ENCODE measurements at places on chromosomes 7 and 10.

GRCh38 chr10:127937915-127938463 lies 31.1 kb downstream of the PTPRE start:
- no peak for DNase-seq

DNA sequence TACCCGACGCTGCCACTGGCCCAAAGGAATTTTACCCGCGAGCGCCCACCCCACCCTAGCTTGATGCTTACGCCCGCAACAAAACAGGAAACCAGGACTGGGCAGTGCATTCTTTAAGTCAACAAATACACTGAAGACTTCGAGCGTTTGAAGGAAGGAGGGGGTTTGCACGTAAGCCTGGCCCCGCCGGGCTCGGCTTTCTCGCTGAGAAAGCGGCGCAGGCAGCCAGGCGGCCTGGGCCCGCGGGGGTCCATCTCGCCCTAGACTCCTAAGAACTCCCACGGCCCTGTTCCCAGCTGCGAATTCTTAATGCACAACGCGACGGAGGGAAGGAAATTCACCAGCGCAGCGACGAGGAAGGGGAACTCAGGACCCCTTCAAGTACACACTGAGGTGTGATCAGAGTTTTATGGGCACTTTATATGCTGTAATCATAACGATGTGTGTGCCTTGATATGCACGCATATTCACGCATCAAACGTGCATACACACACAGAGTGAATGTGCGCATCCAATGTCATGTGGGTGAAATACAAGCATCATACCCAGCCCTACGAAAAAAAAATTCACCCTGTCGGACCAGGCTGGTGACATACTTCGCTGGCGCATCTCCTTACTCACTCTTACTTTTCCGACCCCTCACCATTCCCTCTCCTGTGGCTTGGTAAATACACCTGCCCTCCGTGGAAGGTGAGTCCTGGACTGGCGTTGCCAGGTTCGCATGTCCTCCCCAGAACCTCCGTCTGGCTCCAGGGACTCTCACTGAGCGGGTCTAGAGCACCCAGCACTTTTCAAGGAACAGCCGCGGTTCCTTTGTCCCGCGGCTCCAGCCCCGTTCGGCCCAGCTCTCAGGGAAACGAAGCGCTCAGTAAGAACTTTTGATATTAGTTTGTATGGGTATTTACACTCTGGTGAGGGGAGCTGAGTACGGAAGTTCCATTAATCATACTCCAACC lies 5.7 kb upstream of the HOXA13 start:
- DNase-seq: no peak

- DNase-seq: no peak
These were observed 59.5 kb downstream of the CCDC3 start for GRCh38 chr10:12941966-12942365.

GRCh38 chr7:16698200-16698905 lies 52.4 kb downstream of the BZW2 start:
- no peak for DNase-seq

DNA sequence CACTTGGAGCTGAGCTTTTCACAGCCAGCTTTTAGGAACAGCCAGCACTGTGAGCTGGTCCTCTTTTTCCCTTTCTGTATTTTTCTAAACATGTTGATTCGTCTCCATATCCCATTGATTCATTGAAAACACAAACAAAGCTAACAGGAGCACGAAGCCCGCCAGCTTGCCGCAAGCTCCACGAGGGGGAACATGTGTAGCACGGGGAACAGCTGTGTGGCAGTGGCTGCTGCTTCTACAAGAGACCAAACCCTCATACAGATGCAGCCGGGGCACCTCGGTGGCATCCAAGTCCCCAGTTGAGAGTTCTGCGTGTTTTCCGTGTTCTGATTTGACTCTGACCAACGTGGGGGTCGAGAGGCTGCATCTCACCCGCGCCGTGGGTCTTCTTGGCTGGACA lies 80.8 kb upstream of the SH2B2 start:
- no peak for DNase-seq

DNA sequence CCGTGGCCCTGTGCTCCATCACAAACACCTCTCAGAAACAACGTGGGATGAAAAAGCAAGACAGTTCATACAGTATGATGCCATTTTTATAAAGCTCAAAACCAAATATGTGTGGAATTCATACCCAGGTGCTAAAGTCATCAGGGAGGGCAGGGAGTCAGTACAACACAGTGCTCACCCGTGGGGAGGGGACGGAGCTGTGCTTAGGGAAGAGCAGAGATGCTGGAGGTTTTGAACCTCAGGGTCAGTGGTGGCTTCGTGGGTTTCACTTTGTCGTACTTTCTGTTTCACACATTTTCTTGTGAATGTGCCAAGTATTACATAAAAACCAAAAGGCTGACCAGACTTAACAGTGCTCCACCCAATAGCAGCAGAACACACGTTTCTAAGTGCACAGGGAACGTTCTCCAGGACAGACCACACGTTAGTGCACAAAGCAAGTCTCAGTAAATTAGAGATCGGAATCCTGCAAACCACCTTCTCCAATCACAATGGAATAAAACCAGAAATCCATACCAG lies 21.2 kb downstream of the ZMIZ2 start:
- peak; percentile 35 for DNase-seq

- DNase-seq: no peak
These were observed 28.3 kb downstream of the NRP1 start for GRCh38 chr10:33306126-33306525.

GRCh38 chr10:69220507-69220906 lies 375 bp downstream of the HKDC1 start:
- no peak for DNase-seq

DNA sequence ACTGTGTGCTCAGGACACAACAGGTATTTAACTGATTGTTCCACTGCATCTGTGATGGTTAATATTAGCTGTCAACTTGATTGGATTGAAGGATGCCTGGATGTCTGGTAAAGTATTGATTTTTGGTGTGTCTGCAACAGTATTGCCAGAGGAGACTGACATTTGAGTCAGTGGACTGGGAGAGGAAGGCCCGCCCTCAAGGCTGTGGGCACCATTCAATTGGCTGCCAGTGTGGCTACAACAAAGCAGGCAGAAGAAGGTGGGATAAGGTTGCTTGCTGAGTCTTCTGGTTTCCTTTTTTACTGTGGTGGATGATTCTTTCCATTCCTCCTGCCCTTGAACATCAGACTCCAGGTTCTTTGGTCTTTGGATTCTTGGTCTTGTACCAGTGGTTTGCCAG lies 137.1 kb upstream of the FAM13C start:
- DNase-seq: no peak

DNA sequence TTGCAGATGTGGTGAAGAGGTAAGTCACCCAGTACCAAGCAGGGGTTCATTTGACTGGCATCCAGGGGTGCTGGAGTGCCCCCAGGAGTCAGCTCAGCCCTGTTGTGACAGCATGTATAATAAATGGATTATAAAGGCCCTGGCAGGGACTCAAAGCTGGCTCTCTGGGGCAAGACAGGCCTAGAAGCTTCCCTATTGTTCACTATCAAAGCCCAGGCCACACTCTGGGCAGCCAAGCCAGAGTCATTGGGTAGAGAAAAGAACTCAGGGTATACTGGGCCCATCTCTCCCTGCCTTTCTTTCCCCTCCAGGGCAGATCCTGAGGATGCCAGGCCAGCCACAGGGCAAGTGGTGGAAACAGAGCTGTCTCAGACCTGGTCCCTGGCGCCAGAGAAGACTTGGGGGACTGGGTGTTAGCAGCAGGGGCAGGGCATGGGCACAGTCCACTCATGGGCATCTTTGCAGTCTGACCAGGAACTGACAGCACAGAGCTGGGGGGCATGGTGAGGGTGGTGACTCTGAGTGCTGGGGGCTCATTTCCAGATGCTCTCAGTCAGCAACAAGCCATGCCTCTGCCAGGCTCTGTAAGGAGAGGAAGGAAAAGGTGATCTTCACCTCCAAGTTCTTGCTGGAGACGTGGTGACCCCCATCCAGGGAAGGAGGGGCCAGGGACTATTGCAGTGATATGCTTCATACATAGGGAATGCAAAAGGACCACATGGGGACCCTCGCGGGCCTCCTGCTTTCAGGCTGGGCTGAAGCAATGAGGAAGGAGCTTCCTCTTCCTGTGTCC lies 11.7 kb downstream of the RBP3 start:
- no peak for DNase-seq

- no peak for DNase-seq
These were observed 16.4 kb downstream of the ZNF783 start for GRCh38 chr7:149278396-149278795.

GRCh38 chr10:51047857-51048256 lies 26.4 kb upstream of the PRKG1 start:
- no peak for DNase-seq

GRCh38 chr10:99460070-99460469 lies 29.6 kb upstream of the GOT1 start:
- no peak for DNase-seq

GRCh38 chr10:123967626-123968243 lies 76.1 kb upstream of the CPXM2 start:
- peak; percentile 21 for DNase-seq

GRCh38 chr7:26662646-26663045 lies 201.7 kb downstream of the SKAP2 start:
- no peak for DNase-seq

GRCh38 chr10:132335189-132336063 lies 3.4 kb downstream of the LRRC27 start:
- DNase-seq: no peak

DNA sequence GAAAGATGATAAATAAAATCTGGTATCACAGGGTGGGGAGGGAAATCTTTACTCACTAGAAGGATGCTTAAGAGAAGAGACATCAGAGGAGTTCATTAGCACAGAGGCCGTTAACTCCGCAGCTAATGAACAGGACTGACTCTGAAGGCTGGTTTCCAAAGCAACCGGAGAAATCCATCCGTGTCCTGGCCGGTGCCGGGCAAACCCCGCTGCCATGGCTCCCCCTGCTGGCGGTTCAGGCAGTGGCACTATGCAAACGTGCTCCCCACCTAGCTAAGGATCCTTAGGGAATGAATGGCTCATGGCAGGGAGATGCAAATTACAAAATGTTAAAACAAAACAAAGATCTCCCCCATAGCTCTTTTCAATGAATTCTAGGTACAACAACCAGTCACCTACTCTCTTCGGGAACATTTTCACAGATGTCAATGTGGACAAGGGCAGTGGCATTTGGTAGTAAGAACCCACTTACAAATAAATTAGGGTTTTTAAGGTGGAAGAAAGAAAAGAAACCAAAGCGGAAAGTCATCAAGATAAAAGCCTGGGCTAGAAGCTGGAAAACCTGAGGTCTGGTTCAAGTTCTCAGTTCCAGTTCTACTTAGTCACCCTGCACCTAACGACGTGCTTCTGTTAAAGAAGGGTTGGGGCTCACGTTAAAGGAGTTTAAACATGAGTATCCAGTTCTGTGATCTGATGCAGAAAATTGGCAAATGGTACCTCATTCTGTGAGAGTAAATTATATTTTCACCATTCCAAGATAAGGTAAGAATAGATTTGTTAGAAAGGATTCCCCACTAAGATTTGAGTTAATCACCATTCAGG lies 138.2 kb downstream of the SVIL start:
- DNase-seq: peak; percentile 38

- peak; percentile 13 for DNase-seq
These were observed 17.7 kb downstream of the TSPAN14 start for GRCh38 chr10:80471715-80472233.

DNA sequence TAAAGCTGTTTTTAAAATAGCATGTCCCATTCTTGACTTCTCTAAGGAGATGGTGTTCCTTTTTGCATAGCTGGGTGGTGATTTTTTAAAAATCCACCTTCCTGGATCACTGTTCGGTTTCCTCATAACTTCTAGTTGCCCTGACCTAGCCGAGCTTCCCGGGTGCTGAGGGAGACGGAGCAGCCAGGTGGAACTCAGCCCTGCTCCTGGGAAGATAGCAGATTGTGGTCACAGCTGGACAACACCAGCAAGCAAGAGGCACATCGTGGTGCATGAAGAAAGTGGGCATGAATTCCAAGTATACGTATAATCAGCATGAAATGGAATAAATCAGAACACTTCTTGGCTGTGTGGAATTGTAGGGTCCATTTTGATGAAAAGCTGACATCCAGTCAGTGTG lies 73.5 kb upstream of the RSU1 start:
- peak; percentile 13 for DNase-seq

DNA sequence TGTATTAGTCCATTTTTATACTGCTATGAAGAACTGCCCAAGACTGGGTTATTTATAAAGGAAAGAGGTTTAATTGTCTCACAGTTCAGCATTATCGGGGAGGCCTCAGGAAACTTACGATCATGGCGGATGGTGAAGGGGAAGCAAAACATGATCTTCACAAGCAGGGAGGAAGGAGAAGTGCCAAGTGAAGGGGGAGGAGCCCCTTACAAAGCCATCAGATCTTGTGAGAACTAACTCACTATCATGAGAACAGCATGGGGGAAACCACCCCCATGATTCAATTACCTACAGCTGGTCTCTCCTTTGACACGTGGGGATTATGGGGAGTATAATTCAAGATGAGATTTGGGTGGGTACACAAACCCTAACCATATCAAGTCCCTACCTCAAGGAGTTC lies 85.4 kb downstream of the JAZF1 start:
- no peak for DNase-seq

DNA sequence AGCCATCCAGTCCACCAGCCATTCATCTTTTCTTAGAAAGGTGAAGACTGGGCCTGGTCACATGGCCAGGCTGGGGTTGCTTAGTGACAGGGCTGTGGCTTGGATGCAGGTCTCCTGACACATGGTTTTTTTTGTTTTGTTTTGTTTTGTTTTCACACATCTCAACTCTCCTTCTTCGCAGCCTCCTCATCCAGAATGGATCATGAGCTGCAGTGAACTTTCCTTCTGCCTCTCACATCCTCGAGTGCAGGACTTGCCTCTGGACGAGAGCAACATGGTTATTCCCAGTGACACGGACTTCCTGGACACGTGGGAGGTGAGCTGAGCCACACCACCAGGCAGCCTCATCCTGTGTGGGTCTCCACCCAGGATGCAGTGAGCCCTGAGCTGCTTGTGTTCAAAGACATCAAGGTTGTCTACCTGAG lies 9.5 kb downstream of the AKR1E2 start:
- DNase-seq: no peak

GRCh38 chr7:33874943-33875342 lies 30.4 kb upstream of the BMPER start:
- no peak for DNase-seq

DNA sequence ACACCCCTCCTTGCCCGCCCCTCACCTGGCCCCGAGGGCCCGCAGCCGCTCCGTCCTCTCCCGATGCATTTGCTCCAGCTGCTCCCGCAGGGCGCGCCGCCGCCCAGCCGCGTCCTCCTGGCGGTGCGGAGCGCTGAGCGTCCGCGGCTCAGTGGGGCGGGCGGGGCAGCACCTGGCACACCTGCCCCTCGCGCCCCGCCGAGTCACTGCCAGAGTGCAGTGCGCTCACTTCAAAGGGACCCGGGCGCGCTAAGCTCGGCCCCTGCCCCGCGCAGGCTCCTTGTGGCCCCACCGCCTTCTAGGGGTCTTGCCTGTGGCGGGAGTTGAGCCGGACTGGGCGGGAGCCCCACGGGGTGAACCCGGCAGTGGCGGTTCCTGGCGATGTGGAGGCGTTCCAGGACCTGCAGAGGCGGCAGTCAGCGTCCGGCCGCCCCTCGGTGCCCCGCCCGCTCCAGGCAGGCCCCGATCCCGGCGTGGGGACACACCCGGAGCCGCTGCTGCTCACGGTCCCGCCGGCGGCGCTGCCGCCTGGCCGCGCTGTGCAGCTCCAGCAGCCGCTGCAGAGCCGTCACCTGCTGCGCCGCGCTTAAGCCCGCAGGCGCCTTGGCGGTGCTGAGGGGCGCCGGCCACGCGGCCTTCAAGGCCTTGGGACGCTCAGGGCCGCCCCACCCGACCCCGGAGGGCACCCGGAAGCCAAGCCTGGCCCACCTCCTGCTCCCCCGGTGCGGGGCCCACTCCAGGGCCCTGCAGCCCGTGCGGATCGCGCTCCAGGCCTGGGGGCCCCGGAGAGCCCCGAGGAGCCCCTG lies 6.7 kb downstream of the ATP6V1F start:
- no peak for DNase-seq
